ENCODE measurements at places on chromosomes 5 and 9. TPM values are rescaled to one million over a fixed set of nuclear protein-coding genes. Genes with fewer than 3 reads are reported as not detected.

DNA sequence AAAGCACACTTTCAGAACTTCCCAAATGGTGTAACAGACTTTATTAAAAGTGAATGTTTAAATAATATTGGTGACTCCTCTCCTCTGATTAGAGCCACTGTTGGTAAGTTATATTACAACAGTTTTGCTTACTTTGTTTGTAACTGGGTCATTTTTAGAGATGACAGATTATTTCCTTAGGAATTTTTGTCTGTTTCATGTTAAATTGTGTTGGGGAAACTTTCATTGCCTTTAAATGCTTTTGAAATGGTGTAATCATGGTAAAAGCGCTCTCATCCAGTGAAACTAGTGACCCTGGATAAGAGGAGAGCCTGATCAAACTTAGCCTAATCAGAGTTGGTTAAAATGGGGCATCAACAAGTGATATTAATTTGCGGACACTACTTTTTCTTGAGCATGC is 39.4 kb downstream of the TNPO1 start:
- H3K4me1 ChIP-seq, result peaks cover 33% of the 10 kb centered on the region
- no peak overlapping the region for H3K27ac ChIP-seq
- no peaks in the 10 kb centered on the region for H3K27me3 ChIP-seq
- DNase-seq, result no peak
- H3K36me3 ChIP-seq, result peaks cover 52% of the 10 kb centered on the region
- H3K4me3 ChIP-seq, result no peak overlapping the region

- no peaks in the 10 kb centered on the region for H3K36me3 ChIP-seq
- no peak overlapping the region for H3K27ac ChIP-seq
- DNase-seq, result no peak
- no peaks in the 10 kb centered on the region for H3K27me3 ChIP-seq
Observed at GRCh38 chr5:136853971-136854370, 488.6 kb upstream of the TRPC7 start.

- H3K27ac ChIP-seq, result no peak overlapping the region
- H3K36me3 ChIP-seq, result no peaks in the 10 kb centered on the region
- H3K4me3 ChIP-seq, result no peak overlapping the region
- H3K27me3 ChIP-seq, result peaks cover 76% of the 10 kb centered on the region
Observed at GRCh38 chr9:132415181-132415580, 5.2 kb downstream of the CFAP77 start.

- H3K27me3 ChIP-seq, result no peaks in the 10 kb centered on the region
- H3K36me3 ChIP-seq, result peaks cover 8% of the 10 kb centered on the region
- no peak for DNase-seq
- H3K4me3 ChIP-seq, result no peak overlapping the region
Observed at GRCh38 chr9:136492978-136493522, 10.2 kb upstream of the SEC16A start.

DNA sequence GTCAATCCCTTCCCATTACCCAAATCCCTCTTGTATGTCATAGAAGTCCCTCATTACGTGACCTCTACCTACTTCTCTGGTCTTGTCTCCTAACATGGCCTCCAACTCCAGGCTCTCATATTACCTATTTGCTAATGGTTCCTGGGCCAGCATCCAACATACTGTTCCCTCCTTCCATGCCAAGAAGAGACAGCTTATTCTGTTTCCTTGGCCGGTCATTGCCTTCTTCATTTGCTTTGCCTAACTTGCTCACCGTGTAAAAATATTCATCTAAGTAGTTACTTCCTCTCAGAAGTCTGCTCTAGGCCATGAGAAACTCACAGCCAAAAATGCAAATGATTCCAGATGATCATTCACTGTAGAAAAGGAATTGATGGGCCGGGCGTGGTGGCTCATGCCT is 8.9 kb upstream of the IL6ST start:
- H3K4me1 ChIP-seq, result peaks cover 13% of the 10 kb centered on the region
- DNase-seq, result no peak
- H3K27me3 ChIP-seq, result peaks cover 2% of the 10 kb centered on the region
- no peak overlapping the region for H3K4me3 ChIP-seq
- H3K36me3 ChIP-seq, result peaks cover 2% of the 10 kb centered on the region

GRCh38 chr9:17476401-17476800 is 102.5 kb upstream of the SH3GL2 start:
- DNase-seq, result no peak
- H3K27ac ChIP-seq, result no peak overlapping the region
- H3K4me3 ChIP-seq, result no peak overlapping the region
- H3K27me3 ChIP-seq, result no peaks in the 10 kb centered on the region
- no peaks in the 10 kb centered on the region for H3K4me1 ChIP-seq

DAB2 gene
- total RNA-seq, result not detected

PCDHB5 gene
- total RNA-seq, result not detected

DNA sequence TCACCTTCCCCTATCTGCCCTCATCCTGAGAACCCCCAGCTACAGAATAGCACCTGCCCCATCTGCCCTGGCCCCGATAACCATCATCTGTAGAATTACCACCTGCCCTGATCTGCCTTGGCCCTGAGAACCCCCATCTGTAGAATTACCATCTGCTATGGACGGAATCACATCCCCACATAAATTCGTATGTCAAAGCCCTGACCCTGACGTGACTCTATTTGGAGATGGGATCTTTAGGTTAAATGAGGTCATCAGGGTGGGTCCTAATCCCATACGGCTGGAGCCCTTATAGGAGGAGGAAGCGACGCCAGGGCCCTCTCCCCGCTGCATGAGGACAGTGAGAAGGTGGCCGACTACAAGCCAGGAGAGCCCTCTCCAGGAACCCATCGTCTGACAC is 32.6 kb downstream of the SARDH start:
- H3K27ac ChIP-seq, result no peak overlapping the region
- DNase-seq, result no peak
- no peaks in the 10 kb centered on the region for H3K36me3 ChIP-seq
- H3K4me3 ChIP-seq, result no peak overlapping the region
- H3K27me3 ChIP-seq, result peaks cover 5% of the 10 kb centered on the region
- peaks cover 19% of the 10 kb centered on the region for H3K4me1 ChIP-seq

Data from activated CD4-positive, alpha-beta T cell treated with anti-CD3 and anti-CD28 coated beads, Interleukin-2, amount 10 ng/mL, durations not matched to agents 24 days and 14 days (primary cell).